ENCODE measurements at places on chromosomes 12 and 14.

DNA sequence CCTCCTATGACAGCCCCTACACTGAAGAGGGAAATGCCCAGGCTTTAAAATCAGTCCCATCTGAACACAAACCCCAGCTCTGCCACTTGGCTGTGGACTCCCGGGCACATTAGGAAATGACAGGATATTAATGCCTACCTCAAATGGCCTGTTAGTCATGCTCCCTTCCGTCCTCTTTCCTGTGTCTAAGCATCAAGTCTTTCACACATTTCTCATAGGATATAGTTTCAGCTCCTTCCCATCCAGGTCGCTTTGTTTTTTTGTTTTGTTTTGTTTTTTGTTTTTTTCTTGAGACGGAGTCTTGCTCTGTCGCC, 16.1 kb downstream of the PLEK2 start:
- no peak for DNase-seq

DNA sequence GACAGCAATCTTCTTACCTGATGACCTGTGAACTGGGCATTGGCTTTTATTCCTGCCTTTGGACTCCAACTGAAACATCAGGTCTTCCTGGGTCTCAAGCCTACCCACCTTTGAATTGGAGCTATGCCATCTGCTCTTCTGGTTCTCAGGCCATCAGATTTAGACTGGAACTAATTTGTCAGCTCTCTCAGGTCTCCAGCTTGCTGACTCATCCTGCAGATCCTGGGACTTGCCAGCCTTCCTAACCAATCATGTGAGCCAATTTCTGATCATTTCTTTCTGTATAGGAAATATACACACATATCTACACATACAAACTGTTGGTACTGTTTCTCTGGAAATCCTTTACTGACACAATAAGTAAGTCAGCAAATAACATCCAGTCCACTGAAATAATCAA, 65.3 kb upstream of the TSPAN8 start:
- DNase-seq: no peak

DNA sequence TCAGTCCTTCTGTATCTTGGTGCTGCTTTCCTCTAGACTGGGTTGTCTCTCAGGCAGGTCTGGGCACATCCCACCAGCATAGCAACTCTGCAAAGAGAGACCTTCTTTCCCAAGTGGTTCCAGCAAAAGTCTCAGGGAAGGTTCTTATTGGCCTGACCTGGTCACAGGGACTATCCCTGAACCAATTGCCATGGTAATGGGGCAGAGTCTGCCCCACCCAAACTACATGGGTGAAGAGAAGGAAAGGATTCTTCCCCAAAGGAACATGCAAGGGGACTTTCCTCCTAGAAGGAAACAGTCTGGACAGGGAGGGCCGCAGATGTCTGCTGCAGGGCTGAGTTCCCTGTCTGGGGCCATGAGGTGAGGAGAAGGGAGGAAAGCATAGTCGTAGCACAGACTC, 122.2 kb upstream of the NCOR2 start:
- no peak for DNase-seq

GRCh38 chr12:56922031-56922430, 12.2 kb downstream of the SDR9C7 start:
- no peak for DNase-seq

DNA sequence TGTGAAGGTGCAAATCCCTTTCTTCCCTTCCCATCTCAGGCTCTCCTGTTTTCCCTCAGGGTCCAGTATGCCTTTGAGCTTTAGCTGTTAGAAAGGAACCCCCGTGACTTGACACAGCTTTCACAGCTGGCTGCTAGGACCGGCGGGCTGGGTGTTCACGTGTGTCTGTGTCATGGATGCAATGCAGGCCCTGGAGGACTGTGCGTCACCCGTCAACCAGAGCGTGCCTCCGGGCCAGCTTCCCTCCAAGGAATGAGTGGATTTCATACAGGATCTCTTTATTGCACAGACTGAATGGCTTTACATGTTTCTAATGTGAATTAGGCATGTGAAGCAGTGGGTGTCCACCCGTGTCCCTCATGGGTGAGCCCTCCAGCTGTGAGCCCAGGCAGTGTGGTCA, 77.4 kb downstream of the AACS start:
- no peak for DNase-seq

GRCh38 chr14:91387169-91387835, 30.3 kb downstream of the CCDC88C start:
- DNase-seq: no peak

DNA sequence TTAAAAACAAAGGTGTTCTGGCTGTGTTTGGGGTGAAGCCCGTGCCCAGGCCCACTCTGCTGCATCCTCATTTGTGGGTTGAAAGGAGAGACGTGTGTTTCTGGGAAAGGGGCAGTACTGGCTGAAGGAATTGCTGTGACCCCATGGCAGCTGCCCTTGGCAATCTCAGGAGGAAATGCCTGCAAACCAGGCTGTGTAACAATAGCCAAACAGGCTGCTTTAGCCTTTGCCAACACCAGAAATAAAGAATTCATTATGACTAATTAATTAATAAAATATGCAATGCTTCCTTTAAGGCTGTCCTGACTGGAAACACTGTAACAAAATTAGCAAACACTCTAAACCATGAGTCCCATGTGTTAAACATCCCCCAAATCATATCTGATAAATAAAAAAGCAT, 53.0 kb upstream of the KRR1 start:
- DNase-seq: peak; percentile 86

DNA sequence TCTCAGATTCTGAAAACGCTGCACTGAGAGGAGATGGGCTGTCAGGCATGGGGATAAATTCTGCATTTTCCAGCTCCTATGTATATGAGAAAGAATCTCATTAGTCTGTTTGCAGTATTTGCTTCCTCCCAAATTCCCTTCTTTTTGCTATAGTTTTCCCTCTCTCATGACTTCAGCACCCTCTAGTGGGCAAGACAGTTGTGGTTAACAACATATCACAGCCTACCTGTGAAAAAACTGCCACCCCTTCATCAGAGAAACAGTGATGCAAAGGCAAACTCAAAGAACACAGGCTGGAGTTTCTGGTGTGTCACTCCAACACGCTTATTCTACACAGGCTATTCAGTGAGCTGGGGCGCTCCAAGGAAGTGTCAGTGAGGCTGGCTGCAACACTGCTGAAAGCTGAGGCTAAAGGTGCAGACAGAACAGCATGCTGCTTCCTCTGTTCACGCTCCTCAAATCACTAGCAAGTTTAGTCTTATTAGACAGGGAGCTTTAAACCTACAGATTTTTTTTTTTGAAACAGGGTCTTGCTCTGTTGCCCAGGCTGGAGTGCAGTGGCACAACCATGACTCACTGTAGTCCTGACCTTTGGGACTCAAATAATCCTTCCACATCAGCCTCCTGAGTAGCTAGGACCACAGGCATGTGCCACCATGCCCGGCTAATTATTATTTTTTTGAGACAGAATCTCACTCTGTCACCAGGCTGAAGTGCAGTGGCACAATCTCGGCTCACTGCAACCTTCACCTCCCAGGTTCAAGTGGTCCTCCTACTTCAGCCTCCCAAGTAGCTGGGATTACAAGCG, 19.3 kb downstream of the ZC2HC1C start:
- peak; percentile 43 for DNase-seq

- peak; percentile 86 for DNase-seq
These were observed 11.3 kb downstream of the PHLDA1 start for GRCh38 chr12:76020281-76020680.

- peak; percentile 61 for DNase-seq
These were observed 118.8 kb downstream of the ST8SIA1 start for GRCh38 chr12:22215467-22216253.

DNA sequence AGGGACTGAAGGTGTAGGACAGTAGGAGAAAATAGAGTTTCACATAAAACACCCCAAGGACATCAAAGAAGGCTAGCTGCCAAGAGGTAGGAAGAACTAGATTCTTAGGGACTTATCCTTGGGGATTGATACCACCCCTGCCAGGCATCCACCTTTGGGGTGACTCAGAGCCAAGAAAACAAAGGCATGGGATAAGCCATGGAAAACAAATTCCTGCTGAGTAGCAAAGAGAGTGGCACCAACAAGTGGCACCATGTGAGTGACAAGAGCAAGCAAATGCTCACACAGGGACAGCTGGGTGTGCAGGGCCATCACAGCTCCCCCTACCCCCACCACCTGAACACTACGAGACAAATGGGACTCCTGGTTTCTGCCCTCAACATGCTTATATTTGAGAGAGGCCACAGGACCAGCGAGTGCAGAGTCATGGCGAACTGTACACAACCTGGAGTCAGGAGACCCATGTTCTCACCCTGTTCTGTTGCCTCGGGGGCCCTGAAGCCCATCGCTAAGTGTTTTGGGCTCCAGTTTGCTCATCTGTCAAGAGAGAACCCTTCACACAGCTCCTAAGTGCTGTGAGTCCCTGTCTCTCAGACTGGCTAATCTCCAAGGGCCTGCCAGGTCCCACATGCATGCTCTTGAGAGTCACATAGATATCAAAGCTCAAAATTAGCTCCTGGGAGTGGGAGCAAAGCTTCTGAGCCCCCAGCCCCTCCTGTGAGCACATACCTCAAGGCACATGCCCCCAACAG, 91.9 kb downstream of the DPF3 start:
- DNase-seq: no peak

GRCh38 chr12:38507839-38508238, 191.3 kb downstream of the ALG10B start:
- no peak for DNase-seq

GRCh38 chr14:97021001-97021400, 223.8 kb downstream of the VRK1 start:
- no peak for DNase-seq

DNA sequence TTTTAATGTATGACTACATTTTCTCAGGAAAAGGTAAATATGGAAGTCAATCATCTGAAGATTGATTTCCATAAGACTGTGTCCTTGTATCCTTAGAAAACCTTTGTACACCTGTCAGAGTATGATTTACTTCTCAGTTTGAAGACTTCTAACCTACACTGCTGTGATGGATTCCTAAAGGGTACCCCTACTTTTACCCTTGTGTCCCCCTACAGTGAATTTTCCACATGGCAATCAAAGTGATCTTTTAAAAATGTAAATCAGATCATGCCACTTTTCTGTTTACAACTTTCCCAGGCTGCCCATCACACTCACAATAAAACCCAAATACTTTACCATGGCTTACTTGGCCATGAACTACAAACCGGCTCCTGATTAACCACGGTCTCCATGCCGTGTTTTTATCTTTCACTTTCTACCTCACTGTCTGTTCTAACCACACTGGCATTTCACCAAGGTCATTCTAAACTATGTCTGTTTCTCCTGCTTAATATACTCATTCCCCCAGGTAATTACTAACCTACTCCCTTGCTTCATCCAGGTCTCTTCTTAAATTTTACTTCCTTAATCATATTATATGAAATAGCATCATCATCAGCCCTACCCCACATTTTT, 8.1 kb downstream of the DNAI7 start:
- DNase-seq: no peak

- peak; percentile 69 for DNase-seq
These were observed 9.1 kb downstream of the CAMKK2 start for GRCh38 chr12:121287267-121287954.

GRCh38 chr12:5809586-5809985, 135.5 kb downstream of the ANO2 start:
- no peak for DNase-seq

DNA sequence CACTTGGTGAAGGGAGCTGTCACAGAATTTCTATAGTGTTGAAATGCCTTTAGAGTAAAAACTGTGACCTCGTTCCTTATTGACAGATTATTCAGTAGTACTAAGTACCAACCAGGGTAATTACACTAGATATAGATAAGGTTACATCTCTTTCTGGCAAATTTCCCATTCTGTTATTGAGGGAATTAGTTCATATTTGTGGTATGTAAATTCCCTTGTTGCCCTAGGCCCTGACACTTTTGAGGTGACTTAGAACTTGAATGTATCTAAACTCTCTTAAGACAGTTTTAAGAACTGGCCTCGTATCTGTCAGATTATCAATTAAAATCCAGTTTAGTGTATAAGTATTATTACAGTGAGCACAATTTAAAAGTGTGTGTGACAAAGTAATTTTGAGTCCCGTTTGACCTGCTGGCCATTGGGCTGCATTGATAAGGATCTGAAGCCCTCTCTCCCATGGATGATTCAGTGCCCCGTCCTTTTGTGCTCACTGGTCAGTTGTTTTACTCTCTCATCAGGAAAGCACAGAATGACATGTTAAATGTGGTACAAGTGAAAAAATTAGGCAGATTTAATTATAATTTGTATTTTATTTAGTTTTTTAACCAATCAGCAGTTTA, 123.2 kb downstream of the GPR135 start:
- DNase-seq: no peak

DNA sequence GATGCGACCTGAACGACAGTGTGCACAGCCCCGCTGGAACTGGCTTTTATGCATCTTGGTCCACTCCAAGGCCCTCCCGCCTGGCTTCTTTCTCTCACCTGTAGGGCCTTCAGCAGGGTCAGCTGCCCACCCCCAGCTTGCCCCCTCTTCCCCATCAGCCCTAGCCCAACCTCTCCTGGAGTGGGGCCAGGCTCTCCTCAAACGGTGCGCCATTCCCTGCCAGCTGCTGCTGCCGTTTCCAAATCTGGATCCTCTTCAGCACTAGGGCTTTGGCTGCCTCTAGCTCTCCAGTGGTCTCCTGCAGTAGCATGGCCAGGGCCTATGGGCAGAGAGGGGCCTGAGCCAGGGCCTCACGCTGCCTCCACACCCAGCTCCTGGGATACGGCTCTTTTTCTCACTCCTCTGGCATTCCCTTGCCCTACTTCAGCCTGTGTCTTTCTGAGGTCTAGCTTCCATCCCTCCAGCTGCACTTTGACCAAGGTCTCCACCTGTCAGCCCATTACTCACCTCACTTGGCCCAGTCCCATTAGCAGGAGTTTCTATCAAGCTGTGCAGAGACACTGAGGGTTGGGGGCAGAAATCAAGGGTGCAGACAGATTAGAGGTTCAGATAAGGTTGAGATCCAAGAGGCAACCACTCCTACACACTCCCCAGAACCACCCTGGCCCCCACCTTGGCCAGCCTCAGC, 5.0 kb downstream of the STAT6 start:
- DNase-seq: no peak

DNA sequence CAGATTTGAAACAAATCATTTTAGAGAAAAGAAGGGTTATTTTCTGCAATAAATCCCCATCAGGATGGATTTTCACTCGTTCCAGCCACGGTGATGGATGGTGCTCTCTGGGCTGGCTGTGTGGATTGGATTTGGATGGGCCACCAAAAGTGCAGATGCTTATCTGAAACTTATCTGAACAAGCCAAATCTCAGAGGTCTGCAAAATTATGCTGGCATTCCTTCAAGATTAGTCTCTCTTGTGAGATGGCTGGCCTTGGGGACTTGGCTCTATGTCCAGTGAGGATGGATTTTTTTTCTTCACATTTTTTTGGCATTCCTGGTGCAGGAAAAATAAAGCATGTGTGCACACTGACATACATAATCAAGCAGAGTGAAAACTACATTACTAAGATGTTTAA, 341.9 kb downstream of the GXYLT1 start:
- no peak for DNase-seq

DNA sequence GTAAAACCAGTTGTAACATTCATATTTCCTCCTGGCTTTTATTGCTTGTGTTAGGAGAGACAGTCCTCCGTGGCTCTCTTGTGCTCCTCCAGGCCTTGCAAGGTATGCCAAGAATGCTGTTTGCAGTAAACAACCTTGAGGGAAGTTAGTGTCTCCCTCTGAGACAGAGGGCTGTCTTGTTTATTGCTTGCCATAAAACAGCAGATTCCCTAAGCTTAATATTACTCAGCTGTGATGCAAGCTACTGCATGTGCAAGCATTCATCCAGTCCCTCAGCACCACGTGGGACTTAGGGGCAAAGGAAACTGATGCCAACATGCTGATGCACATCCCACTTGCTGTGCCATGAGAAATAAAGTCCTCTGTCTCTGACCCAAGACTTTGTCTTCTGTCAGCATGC, 6.6 kb downstream of the POMT2 start:
- DNase-seq: peak; percentile 89

- no peak for DNase-seq
These were observed 15.2 kb downstream of the ACIN1 start for GRCh38 chr14:23079716-23080115.
